Muscle of arm (tissue), 14 donors: ENCODE measurements at places on chromosomes 3 and 15. TPM values are rescaled to one million over a fixed set of nuclear protein-coding genes. Genes with fewer than 3 reads are reported as not detected.
A peak's percentile ranks its signal among the peaks of the same experiment; 100 is the strongest.

GRCh38 chr15:61186905-61187741 is 42.0 kb downstream of the RORA start:
- no peak for DNase-seq

DNA sequence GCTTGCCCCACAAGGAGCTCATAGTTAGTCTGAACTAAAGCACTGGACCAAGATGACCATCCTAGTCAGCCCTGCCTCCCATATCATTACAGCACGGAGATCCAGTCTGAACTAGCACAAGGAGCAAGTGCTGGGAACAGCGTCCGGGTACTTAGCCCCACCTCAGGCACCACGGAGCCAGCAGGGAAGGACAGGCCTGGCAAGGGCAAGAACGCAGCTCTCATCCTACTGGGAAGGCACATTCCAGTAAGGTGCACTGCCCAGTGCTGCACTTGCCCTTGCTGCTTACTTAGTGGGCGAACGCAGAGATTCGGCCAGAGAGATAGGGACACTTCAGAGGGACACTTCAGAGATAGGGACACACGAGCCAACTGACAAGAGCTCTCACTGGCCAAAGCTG is 27.6 kb downstream of the SEC61A1 start:
- no peak for DNase-seq

DNA sequence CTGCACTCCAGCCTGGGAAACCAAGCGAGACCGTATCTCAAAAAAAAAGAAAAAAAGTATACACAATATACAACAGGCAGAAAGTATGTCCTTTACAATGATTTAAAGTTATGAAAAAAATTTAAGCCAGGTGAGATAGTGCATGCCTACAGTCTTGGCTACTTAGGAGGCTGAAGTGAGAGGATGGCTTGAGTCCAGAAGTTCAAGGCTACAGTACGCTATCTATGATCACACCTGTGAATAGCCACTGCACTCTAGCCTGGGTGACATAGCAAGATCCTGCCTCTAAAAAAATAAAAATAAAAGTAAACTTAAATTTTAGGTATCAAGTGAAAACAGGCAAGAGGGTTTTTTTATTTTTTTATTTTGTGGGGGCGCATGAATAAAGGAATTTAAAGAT is 3.1 kb upstream of the KNSTRN start:
- no peak for DNase-seq

- peak; percentile 75 for DNase-seq
These were observed 9.3 kb downstream of the COLQ start for GRCh38 chr3:15512166-15512565.

DNA sequence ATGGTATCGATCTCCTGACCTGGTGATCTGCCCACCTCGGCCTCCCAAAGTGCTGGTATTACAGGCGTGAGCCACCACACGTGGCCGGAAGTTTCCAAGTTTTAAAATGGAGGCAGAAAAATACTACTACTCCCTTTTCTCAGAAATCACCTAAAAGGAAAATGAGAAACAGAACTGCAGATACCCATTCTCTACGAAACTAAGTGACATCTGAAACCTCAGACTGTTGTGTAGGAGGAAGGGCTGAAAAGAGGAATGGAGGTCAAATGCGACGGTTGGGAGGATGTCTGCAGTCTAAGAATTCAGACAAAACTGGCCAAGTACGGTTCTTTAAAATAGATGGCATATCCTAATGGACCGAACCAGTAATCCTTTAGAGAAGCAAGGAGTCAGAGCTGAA is 24.1 kb downstream of the WDR48 start:
- no peak for DNase-seq

DNA sequence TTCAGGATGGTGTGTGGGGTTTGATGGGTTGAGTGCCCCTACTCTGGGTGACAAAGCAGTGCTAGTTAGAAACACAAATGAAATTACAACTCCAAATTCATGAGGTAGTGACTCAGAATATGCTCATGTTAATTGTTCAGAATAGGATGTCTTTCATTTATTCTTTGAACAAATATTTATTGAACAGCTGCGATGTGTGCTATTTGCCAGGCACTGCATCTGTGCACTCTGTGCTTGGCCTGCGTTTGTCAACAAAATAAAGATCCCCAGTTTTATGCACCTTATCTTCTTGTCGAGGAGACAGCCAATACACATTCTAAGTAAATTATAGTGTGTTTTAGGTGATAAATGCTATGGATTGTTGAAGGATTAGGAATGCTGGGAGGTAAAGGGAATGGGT is 27.3 kb downstream of the MED12L start:
- no peak for DNase-seq

DNA sequence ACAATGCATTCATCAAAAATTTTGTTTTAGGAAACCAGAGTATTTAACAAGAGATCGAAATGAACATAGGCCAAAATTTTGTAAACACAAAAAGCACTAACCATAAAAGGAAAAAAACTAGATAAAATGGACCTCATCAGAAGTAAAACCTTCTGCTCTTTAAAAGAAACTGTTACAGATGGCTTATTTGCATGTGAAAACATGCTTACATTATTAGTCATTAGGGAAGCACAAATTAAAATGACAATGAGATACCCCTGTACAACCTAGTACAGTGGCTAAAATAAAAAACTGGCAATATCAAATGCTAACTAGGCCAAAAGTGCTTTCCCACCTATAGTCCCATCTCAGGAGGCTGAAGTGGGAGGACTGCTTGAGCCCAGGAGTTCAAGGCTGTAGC is 19.3 kb downstream of the UBR1 start:
- no peak for DNase-seq

DNA sequence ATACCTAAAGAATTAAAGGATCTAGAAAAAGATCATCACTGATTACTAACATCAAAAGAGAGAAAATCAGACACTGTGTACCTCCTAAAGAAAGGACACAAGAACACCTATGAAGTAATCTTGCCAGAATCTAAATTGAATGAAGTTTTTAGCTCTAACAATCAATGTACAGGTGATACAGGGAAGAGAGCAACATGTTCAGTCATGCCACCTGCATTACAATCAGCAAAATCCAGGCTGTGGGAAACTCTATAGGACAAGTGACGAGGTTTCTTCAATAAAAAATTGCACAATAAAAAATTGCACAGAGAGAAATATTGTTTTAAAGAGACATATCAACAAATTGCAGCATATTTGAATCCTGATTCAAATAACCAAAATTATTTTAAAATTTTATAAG is 93.3 kb downstream of the SEMA5B start:
- DNase-seq: no peak

DNA sequence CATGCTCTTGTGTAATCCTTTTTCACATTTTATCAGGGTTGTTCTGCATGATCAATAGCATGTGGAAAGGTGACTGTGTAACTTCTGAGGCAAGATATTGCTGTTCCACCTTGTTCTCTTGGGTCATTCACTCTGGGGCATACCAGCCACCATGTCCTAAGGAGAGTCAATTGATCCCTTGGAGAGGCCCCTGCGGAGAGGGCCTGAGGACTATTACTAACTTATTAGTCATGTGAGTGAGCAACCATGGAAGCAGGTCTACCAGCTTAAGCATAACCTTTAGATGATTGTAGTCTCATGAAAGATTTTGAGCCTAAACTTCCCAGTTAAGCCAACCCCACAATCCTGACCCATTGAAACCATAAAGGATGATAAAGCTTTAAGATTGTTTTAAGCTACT is 22.0 kb upstream of the COL6A5 start:
- DNase-seq: no peak

- DNase-seq: no peak
These were observed 35.4 kb downstream of the SLCO2A1 start for GRCh38 chr3:133994166-133994890.

DNA sequence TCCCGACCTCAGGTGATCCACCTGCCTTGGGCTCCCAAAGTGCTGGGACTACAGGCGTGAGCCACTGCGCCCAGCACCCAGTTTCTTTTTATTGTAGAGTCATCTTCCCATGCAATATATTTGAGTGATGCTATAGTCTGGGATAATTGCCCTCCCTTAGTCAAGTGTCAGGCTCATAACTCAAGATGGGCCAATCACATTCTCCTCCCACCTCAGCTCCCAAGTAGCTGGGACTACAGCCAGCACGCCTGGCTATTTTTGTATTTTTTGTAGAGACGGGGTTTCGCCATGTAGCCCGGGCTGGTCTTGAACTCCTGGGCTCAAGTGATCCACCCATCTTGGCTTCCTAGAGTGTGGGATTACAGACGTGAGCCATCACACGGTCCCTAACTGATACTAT is 15.2 kb upstream of the PTPN9 start:
- DNase-seq: no peak

- no peak for DNase-seq
These were observed 141.5 kb downstream of the PLOD2 start for GRCh38 chr3:146019508-146019907.

The GOLGA6A gene
- polyA plus RNA-seq: 0.22 TPM

- DNase-seq: no peak
These were observed 11.4 kb upstream of the USF3 start for GRCh38 chr3:113707835-113708234.

DNA sequence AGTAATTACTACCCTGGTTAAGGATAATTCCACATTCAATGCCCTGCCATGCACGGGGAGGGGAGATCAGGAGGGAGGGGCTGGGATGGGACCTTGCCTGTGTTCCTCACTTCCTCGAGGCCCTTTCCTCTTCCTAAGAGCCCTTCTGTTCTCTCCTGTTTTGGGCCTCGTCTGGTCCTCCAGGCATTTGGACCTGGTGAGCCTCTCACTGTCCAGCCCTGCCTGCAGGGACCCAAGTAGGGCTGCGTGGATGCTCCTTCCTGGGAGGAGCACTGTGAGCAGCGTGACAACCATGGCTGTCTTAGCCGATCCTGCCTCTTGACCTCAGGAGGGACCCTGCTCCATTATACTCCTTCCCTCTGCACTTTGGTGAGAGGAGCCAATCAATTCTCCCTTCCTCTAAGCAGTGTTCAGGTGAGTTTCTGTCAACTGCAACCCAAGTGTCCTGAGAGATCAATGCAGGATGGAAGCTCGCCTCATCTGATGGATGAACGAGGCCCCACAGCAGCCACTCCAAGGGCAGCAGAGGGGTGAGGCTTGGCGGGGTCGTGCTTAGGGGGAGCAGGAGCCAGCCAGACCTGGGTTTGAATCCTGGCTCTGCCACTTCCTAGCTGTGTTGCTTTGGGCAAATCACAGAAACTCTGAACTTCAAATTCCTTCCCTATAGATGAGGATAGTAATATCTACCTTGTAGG is 92.5 kb downstream of the IQSEC1 start:
- no peak for DNase-seq

DNA sequence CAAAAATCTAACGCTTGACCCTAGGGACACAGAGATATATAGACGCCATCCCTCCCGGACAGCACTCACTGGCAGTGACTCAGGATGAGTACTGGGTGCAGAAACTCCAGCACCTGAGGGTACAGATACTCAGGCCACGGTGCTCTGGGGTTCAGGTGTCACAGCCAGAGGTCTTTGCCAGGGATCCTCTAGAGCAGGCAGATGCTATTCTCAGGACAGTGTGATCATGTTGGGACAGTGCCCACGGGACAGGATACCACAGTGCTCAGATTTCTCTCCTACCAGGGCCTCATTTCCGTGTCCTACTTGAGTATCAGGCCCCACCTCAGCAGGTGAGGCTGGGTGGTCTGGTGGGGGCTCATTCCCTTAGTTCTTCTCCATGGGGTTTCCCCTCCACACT is 34.4 kb downstream of the HOMER2 start:
- DNase-seq: no peak

- DNase-seq: no peak
These were observed 3.0 kb downstream of the MRPS22 start for GRCh38 chr3:139346771-139347170.

- DNase-seq: no peak
These were observed 12.5 kb upstream of the MAP6D1 start for GRCh38 chr3:183837894-183838293.

The SST gene
- polyA plus RNA-seq: not detected

The BFSP2 gene
- polyA plus RNA-seq: not detected

GRCh38 chr3:189516039-189516438 is 115.2 kb upstream of the TP63 start:
- DNase-seq: no peak

DNA sequence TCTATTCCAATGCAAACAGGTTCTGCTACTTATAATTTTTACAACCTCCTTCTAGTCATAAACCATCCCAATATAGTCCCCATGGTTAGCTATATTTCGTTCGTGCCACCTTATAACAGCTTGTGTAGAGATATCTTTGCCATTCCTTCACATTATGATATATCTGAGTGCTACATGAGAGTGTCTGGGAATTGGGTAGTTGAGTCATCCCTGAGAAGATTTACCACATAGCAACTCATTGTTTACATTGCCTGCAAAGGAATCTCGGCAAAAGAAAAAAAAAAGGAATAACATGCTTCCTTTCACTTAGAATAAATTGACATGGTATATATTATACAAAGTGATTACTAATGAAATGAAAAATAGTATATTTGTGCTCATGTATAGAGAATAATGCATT is 86.0 kb upstream of the VGLL3 start:
- DNase-seq: no peak

DNA sequence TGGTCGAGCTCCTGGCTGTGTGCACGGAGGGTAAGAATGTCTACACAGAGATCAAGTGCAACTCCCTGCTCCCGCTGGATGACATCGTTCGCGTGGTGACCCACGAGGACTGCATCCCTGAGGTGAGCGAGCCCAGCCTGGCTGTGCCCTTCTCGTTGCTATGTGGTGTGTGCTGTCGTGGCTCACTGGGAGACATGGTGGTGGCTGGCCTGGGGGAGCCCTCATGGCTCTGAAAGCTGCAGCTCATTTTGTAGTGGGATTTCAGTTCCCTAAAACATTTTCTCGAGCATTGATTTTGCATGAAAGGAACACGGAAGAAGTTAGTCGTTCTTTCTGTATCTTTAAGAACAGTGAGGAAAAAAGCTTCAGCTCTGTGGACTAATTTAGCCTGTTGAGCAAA is 200.5 kb downstream of the ITPR1 start:
- DNase-seq: no peak

DNA sequence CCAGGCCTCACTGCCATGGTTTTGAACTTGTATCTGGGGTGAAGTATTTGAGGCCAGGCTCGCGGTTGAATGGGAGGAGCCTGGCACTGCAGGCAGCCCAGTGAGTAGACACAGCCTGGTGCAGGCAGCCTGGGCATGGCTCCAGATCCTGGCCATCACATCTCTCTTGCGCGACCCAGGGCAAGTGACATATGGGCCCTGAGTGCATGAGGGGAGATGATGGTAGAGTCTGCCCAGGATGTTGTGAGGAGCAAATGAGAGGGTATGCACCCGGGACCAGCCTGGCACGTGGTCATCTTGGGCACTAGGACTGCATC is 103.5 kb downstream of the TBC1D2B start:
- DNase-seq: no peak

- no peak for DNase-seq
These were observed 969 bp upstream of the DNAJC19 start for GRCh38 chr3:180990505-180990904.

The RTP4 gene
- not detected for polyA plus RNA-seq

The DOCK3 gene
- 0.32 TPM for polyA plus RNA-seq

DNA sequence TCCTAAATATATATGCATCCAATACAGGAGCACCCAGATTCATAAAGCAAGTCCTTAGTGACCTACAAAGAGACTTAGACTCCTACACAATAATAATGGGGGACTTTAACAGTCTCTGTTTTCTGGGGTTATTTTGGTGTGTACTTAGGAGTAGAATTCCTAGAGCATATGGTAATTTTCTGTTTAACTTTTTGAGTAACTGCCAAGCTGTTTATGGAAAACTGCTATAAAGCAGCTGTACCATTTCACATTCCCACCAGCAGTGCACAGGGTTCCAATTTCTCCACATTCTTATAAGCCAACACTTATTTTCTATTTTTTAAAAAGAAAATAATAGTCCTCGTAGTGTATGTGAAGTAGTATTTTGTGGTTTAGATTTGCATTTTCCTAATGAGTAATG is 68.9 kb downstream of the DOCK3 start:
- no peak for DNase-seq

GRCh38 chr3:153855772-153856171 is 265.4 kb upstream of the ARHGEF26 start:
- no peak for DNase-seq
